Cardiac muscle cell (in vitro differentiated cells and primary cell): ENCODE measurements at places on chromosomes 16 and 17.

DNA sequence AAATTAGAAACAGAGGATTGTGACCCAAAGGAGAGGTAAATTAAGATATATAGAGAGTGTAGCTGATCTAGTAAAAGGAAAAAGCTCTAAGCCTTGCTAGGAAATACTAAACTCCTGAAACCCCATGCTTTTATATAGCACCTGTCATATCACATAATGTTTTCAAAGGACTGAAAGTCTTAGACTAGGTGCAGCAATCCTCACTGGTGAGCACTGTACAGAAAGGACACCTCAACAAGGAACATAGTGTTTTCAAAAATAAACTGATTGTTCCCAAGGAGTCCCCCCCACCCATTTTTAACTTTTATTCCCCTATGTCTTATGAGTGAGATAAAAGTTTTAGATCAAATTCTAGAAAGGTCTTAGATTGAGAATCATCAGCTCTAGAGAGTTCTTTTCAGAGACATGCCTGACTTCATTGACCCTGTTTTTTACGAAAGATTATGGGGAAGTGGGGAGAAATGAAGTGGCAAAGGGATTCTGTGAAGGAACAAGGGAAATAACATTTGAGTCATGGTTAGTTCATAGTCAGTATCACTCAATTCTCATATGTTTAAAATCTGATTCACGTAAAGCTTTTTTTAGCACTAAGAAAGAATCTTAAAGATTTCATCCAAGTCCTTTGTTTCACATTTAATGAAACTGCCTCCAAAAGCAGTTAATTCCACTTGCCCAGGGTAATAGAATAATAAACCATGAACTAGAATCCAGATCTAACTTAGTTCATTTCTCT is 166.4 kb downstream of the CYB561 start:
- peak; percentile 26 for DNase-seq

DNA sequence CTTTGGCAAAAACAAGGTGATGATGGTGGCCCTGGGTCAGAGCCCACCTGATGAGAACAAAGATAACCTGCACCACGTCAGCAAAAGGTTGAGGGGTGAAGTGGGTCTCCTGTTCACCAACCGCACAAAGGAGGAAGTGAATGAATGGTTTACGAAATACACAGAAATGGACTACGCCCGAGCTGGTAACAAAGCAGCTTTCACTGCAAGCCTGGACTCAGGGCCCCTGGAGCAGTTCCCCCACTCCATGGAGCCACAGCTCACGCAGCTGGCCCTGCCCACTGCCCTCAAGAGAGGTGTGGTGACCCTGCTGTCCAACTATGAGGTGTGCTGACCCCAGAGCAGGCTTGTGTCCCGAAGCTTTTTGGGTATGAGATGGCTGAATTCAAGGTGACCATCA is 29.7 kb upstream of the DLX4 start:
- no peak for DNase-seq

- no peak for DNase-seq
These were observed 82.6 kb downstream of the CACNG1 start for GRCh38 chr17:67126983-67127382.

DNA sequence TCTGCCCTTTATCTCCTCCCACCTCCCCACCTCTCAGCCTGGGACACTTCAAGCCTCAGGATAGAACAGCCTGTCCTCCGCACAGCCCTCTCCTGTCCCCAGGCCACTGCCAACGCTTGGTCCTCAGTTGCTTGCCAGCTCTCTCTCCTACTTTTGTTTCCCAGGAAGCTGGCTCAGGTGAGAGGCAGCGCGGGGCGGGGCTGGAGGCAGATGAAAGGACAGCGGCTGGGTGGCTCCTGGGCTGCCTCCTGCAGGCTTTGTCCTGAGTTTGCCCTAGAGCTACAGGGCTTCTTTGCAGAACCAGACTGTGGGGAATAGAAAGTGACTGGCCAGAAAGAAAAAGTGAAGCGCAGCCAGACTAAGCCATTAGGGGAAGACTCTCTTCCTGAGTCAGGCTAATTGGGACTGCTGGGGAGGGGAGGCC is 48.2 kb upstream of the CDC42EP4 start:
- DNase-seq: no peak

DNA sequence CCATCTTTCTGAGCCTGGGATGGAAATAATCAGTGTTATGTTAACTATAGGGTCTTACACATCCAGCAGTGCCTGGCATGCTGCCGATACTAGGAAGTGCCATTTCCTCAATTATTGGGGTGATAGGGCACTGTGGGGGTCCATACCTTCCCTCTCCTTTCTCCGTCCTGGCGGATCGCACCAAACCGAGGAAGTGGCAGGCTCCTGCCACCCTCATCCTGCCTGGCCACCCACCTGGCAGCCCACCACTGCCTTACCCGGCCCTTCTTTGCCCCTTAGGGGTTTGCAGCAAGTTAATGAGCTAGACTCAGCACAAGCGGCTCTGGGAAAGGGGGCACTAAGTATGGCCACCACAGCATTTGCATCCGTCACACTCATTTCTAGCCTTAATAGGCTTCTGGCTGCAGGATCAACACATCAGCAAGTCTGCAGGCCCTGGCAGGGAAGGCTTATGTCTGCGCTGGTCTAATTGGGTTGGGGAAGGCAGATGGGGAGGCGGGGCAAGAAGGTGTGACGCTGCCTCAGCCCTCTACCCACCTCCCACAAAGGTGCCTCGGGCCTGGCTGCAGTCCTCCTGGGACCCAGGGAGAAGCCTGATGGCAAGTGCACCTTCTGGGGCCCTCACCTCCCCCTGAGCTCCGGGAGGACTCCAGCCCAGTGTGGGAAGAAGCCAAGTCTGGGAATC is 28.6 kb downstream of the DCAKD start:
- DNase-seq: no peak

GRCh38 chr17:80876950-80877728 is 114.5 kb upstream of the CHMP6 start:
- no peak for DNase-seq

DNA sequence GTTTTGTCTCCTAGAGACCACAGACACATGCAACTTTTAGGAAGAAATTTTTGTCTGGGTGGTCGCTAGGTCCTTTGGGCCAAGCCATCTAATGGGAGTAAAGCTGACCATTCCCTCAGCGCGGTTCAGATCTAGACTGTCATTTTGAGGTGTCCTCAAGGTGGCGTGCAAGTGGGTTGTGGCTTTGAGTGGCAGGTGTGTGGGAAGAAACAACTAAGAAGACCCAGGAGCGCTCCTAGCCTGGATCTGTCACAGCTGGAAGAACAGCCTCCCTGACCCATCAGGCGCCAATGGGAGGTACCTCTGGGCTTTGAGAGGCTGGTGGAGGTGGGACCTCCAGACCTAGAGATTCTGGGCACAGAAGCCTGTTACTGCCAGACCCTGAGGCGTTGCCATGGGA is 645.1 kb downstream of the KCNJ18 start:
- no peak for DNase-seq

DNA sequence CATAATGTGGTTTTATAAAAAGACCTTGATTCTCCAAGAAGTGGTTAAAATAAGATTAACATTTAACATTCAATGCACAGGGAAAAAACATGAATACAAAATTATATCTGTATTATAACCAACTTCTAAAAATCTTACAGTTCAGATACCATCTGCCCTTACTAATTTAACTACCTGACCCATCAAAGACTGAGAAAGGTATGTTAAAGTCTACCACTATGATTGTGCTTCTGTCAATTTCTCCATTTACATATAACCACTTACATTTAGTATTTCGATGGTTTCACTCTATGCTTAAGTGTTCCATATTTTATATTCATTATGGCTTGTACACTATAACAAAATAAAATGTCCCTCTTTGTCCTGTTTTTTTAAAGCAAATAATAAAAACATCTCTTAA is 14.6 kb downstream of the AP1G1 start:
- no peak for DNase-seq

GRCh38 chr17:32298721-32299579 is 33.3 kb downstream of the RHBDL3 start:
- no peak for DNase-seq

- DNase-seq: peak; percentile 84
These were observed 14.5 kb upstream of the TMC7 start for GRCh38 chr16:18969050-18969854.

DNA sequence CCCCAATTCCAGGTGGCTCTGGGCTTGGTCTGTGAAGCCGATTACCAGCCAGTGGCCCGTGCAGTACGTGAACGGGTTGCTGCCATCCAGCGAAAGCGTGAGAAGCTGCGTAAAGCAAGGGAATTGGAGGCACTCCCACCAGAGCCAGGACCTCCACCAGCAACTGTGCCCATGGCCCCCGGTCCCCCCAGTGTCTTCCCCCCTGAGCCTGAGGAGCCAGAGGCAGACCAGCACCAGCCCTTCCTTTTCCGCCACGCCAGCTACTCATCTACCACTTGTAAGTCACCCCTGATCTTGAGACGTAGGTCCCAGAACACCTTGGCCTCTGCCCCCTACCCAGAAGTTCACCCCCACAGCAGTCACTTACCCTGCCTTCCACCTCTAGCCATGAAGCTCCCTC is 6.9 kb downstream of the WNK4 start:
- no peak for DNase-seq

DNA sequence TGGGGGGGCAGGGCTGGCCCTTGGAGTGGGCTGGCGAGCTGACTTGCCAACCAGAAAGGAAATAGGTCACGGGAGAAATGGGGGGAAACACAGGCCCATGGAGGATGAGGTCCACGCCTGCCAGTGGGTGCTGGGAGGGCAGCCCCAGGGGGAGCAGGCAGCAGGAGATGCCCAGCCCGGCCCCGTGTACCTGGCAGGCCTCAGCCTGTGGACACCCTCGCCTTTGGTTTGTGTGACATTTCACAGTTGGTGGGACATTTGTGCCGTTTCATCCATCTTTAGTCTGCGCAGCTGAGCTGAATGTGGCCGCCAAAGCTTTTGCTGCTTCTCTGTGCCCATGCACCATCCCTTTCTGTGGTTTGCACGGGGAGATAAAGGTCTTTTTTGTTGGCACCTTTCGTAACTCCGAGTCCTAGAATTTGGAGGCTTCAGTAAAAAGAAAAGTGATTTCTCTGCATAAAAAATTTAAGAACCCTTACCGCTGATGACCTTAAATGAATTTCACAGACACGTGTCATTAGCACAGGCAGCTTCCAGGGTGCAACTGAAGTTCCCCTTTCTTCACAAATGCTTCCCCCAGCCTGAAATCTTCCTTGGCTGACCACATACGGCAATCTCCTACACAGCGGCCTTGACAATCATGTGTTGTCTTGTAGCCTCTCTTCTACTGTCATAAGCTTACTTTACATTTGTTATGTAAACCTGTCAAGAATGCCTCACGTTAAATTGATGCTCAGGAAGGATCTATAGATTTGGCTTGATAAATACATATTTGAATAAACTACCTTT is 193.6 kb downstream of the RPTOR start:
- DNase-seq: no peak

DNA sequence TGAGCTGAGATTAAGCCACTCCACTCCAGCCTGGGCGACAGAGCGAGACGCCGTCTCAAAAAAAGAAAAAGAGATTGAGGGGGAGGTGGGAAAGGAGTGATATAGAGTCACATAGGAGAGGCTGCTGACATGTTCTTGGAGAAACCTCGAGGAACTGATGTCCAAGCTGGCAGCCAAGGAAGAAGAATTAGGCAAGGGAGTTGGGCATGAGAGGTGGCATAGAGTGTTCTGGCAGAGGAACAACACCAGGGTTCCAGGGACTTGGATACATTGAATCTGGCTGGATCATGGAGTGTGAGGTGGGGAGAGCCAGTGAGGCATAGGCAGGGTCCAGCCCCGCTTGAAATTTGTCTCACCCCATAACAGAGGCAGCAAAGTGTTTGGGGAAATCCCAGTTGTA is 10.7 kb downstream of the CDH3 start:
- DNase-seq: no peak

DNA sequence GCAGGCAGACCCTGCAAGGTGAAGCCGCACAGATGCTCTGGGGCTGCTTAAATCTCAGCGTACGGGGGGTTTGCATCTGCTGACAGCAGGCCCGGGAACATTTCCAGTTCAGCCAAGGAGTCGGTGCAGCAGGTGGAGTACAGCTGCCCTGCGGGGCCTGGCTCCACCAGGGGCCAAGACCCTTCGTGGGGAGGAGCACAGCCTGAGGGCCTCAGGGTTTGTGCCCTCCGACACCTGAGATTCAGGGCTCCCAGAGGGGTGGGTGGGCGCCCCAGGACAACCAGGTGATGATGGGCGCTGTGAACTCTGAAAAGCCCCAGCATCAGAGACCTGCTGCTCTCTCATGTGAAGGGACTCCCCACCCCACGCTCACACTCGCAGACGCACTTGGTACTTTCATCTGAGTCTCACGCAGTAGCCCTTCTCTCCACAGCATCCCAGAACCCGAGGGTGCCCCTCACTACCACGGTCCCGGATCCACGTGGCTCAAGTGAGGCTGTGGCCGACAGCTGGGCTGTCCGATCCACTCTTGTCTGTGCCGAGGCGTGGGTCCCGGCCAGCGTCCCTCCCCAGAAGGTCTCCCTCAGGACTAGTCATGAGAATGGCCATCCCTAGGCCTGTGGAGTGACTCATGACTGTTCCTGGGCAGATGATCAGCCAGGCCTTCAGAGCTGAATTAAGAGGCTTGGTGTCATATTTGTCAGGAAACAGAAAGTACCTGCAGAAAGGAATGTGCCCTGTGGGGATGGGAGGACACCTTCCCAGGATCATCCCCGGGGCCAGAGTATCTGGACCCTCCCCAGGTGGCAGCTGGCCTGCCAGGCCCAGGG is 29.6 kb downstream of the ACSF3 start:
- no peak for DNase-seq

- no peak for DNase-seq
These were observed 19.3 kb downstream of the RFFL start for GRCh38 chr17:35044181-35044580.

- DNase-seq: no peak
These were observed 91.3 kb downstream of the ENGASE start for GRCh38 chr17:79165756-79166473.

DNA sequence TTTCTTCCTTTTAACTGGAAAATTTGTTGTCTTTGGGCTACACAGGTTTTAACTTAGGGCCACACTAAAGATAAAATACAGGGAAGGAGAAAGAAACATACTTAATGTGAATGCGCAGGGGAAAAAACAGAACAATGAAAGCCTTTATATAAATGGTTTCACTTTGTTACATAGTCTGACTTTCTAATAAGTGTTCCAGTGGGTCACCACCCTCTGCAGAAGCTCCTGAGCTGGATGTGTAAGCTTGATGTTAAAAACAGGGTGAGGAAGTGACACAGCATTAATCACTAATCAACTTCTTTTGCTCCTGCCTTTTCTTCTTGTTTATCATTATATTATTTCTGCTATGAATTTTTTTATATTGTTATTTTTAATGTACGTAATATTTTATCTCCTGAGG is 445.6 kb upstream of the CA10 start:
- no peak for DNase-seq

DNA sequence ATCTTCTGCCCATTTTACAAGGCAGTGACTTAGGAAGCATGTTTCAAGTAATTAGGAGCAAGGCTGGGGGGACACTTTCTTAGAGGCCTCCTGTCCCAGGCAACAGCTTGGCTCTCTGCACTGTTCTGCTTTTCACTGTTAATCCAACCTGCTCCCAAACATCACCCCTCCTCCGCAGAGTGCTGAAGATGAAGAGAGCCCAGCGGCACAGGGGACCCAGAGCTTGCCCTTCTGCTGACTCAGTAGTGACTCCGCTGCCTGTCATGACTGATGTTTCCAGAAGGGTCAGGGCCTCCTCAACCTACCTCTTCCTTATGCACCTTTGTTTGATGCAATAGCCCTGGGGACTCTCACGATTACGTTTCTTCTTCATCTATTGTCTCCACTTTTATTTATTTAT is 38.9 kb upstream of the NDRG4 start:
- DNase-seq: peak; percentile 14
